Ecto neural progenitor cell (in vitro differentiated cells): ENCODE measurements at places on chromosomes 4 and X.

GRCh38 chrX:137425986-137426385 lies 139.9 kb upstream of the ZIC3 start:
- no peak for DNase-seq

DNA sequence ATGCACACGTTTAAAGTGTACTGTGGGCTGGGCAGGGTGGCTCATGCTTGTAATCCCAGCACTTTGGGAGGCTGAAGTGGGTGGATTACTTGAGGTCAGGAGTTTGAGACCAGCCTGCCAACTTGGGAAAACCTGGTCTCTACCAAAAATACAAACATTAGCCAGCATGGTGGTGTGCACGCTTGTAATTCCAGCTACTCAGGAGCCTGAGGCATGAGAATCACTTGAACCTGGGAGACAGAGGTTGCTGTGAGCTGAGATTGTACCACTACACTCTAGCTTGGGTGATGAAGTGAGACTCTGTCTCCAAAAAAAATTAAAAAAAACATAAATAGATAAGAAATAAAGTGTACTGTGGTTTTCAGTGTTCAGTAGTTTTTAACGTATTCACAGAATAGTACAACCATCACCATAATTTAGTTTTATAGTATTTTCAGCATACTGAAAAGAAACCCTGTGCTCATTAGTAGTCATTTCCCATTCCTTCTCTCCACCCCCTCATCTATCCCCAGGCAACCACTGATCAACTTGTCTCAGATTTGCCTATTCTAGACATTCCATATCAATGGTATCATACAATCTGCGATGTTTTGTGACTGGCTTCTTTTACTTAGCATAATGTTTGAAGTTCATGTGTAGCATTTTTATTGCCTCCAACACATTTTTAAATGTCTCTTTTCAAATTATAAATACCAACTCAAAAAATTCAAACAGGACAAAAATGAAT lies 19.1 kb downstream of the SLAIN2 start:
- DNase-seq = no peak

GRCh38 chr4:151143162-151143561 lies 43.7 kb downstream of the RPS3A start:
- no peak for DNase-seq

DNA sequence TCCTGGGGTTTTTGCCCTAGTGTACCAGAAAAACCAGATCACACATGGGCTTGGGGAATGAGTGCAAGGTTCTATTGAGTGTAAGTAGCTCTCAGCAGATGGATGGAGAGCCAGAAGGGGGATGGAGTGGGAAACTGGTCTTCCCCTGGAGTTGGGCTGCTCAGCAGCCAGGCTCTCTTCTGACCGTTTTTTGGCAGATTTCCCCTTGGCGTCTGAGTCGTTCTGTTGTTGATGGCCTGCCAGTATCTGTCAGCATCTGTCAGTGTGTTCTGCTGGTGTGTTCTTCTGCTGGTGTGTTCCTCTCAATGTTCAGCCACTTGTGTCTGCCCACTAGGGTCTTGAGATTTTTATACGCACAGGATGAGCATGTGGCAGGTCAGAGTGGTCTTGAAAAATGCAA lies 633.9 kb upstream of the CPEB2 start:
- no peak for DNase-seq

DNA sequence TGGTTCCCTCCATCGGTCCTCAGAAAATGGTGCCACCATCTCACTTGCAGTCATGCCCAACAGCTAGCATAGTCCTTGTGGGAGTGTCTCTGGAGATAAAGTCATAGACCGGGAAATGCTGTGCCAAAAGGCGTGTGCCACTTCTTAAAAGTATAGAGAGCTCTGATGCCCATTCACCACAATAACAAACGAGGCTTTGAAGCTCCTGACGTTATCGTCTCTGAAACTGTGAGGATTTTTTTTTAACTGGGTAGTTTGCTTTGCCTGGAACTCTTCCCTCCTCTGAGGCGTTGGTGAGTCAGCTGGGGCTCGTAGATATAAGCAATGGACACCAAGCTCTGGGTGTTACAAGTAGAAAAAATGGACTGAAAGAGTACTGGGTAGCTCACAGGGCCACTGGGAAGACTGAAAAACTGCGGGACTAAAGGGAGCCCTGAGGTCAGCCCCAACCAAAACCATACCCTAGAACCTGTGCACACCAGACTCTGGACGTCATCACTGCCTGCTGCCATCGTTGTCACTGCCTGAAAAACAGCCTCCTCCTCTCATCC lies 89.4 kb upstream of the TRIM2 start:
- no peak for DNase-seq

GRCh38 chr4:184889666-184890335 lies 64.0 kb upstream of the ACSL1 start:
- no peak for DNase-seq

GRCh38 chr4:151321586-151321985 lies 3.8 kb downstream of the SH3D19 start:
- DNase-seq = no peak

GRCh38 chr4:52552778-52553177 lies 106.3 kb downstream of the USP46 start:
- no peak for DNase-seq

DNA sequence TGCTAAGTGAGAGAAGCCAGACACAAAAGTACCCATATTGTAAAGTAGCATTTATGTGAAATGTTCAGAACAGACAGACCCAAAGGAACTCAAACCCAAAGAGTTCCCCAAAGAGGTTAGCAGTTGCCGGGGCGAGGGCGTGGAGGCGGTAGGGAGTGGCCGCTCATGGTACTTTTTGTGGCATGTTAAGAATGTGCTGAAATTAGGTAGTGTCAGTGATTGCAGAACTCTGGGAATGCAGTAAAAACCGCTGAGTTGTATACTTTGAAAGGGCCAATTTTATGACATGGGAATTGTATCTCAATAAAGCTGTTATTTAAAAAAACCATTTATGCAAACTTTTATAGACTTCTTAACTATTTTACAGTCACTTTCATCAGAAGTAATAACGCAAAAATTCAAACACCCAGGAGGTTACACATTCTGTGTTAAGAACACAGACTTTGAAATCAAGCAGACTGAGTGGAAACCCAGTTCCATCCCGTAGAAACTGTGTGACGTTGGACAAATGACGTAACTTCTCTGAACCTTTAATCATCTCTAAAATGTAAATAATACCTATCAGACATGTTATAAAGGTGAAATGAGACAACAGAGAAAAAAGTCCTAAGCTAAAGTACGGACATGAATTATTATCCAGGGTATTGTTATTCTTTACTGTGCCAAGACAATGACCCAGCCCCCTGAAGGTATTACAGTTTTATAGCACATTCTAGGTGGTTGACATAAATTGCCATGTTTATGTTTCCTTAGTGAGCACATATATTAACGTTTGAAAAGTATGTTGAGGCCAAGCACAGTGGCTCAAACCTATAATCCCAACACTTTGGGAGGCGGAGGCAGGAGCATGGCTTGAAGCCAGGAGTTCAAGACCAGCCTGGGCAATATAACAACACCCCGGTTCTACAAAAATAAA lies 19.7 kb downstream of the ZFP42 start:
- no peak for DNase-seq

GRCh38 chrX:48894891-48895290 lies 2.7 kb downstream of the TIMM17B start:
- no peak for DNase-seq

GRCh38 chrX:104282166-104282725 lies 27.5 kb upstream of the ESX1 start:
- no peak for DNase-seq

- DNase-seq = no peak
These were observed 5.9 kb upstream of the STIM2 start for GRCh38 chr4:26854701-26855100.

- no peak for DNase-seq
These were observed 135.4 kb downstream of the ASMT start for GRCh38 chrX:1750267-1750666.
